Nucleus accumbens (tissue), 56 donors: ENCODE measurements at places on chromosomes 6 and 20.

DNA sequence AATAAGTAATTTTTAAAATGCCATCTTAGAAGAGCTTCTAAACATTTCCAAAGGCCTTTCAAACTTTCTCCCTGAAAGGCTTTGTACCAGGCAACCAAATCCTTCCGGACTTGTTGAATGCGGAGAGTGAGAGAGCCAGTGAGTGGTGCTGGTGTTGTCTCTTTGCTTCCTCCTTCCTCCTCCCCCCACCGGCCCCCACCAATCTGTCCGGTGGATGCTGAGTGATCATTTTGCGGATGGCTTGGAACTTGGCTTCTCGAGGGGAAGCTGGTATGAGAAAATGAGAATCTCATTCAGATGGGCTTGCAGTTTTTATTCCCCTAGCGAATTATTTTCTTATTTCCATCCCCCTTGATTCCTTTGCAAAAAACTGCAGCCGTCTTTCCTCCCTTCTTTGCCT lies 97.3 kb downstream of the ANKRD60 start:
- no peak for DNase-seq

GRCh38 chr6:142246960-142247359 lies 54.8 kb upstream of the ADGRG6 start:
- DNase-seq: no peak

GRCh38 chr20:25720285-25720684 lies 23.6 kb upstream of the ZNF337 start:
- no peak for DNase-seq

DNA sequence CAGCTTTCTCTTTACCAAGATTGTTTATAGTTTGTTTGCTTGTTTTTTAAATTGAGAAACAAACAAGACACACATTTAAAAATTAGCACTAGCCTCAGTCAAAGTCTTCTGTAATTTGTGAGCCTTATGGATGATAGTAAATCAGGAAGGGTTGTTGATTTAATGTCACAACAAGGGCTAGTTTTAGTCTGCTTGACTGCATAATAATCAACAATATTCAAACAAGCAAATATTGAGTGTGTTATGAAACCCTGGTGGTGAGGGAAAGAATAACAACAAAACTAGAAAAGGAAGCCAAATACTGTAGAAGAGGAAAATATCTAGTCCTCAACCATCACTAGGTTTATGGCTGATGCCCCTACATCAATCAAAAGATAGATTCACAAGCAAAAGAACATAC lies 228.6 kb downstream of the TBC1D7 start:
- DNase-seq: no peak

DNA sequence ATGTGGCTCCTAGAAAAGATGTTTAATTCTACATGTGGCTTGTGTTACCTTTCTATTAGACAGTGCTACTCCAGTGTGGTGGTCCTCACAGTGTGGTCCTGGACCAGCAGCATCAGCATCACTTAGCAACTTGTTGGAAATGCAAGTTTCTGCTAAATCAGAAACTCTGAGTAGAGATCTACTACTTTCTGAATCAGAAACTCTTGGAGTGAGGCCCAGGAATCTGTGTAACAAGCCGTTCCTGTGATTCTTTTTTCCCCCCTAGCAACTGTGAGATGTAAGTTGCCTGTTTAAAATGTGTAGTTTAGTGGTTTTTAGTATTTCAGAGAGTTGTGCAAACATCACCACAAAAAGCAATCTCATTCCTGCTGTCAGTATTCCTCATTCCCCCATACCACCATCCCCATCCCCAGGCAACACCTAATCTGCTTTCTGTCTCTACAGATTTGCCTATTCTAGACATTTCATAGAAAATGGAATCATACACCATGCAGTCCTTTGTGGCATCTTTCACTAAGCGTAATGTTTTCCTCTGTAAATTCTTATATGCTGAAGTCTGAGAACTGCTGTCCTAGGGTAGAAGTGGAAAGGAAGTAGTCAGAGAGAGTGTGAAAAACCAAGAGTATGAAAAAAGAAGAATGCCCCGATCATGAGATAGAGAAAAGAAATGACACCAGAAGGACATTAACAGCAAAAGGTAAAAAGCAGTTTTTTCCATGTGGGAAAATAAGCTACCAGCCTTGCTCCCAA lies 18.9 kb upstream of the BTBD9 start:
- no peak for DNase-seq

- DNase-seq: peak; percentile 15
Observed at GRCh38 chr20:50464026-50464724, 46.0 kb upstream of the PTPN1 start.

- no peak for DNase-seq
Observed at GRCh38 chr6:150084426-150084825, 15.5 kb upstream of the ULBP3 start.

- peak; percentile 84 for DNase-seq
Observed at GRCh38 chr6:33298773-33299236, at the start of gene RGL2. Gene RGL2 (minus strand): TSS chr6:33298942. CDS start chr6:33298610, 332 bp downstream.

GRCh38 chr6:143966312-143966711 lies 41.7 kb downstream of the PLAGL1 start:
- DNase-seq: no peak

- no peak for DNase-seq
Observed at GRCh38 chr6:7239590-7239948, 73.4 kb downstream of the SSR1 start.

DNA sequence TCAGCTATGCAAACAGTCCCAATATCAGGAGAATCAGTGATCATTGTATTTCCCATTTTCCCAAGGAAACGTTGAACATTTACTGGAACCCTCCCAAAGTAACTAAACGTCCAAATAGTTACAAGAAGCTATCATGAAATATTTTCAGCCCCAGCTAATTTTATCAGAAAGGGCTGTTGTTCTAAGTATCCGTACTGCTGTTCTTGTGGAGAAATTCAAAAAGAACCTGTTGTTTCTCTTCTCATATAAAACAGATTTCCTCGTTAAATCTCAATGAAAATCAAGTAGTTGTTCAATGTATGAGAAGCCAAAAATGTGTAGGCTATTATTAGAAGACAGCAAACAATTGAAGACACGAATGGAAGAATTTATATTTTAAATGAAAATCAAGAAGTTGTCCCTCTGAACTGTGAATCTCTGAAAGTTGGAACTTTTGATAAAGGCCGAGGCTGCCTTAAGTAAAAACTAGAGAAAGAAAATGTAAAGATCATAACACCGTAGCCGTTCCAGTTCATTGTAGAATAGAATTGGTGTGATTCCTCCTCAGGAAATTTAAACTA lies 107.7 kb downstream of the HFE start:
- DNase-seq: no peak

GRCh38 chr6:25154034-25154596 lies 125.1 kb upstream of the CARMIL1 start:
- DNase-seq: no peak

DNA sequence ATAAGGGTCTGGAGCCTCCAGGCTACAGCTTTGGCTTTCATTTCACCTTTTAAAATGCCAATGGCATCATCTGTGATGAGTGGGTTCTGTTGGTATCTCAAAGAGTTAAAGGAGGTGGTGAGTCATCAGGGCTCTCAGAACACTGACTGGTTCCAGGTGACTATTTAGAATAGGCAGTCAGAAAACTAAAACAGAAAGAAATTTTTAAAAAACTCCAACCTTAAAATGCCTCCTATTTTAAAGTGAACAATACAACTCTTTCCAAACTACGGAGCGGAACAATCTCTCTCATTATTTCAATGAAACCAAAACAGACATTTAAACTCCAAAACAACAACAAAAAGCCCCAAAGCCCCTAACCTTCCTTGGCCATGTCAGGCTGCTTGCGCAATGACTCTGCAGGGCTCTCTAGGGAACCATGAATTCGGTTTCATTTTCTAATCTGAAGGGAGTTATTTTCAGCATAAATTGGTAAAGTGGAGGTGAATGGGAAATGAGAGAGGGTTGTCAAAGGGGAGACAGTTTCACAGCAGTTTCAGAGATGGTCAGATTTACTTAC lies 194.9 kb downstream of the KIF6 start:
- DNase-seq: no peak

GRCh38 chr20:33963751-33964150 lies 30.0 kb upstream of the RALY start:
- DNase-seq: no peak

DNA sequence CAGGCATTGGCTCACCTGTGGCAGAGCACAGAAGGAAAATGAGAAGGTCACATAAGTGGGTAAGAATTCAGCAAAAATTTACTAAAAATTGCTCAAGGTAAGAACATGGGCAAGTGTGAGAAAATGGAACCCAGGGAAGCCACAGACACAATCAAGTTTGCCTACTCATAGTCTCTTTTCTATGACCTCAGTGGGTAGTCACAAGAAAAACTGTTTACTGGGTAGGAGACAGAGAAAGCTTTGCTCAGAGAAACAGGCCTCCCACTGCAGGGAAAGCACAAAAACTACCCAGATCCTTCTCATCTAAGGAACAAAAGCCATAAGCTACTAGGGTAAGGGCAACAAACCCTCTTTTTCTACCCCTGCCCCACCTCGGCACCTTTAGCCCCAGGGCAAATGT lies 35.2 kb downstream of the FAM184A start:
- DNase-seq: no peak

DNA sequence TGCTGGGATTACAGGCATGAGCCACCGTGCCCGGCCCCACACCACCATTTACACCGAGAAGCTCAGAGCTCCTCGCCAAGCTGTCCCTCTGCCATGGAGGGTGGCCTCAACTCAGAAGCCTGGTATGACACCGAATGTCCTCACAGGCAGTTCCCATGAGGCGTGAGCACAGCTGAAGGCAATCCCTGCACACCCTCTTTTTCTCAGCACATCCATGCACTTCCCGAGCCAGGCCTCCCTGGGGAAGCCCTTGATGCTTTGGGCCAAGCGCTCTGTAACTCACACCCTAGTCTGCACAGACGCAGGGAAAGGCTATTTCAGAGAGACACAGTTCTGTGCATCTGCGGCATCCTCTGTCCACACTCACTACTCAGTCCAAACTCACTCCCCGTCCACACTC lies 18.4 kb downstream of the THBS2 start:
- no peak for DNase-seq

DNA sequence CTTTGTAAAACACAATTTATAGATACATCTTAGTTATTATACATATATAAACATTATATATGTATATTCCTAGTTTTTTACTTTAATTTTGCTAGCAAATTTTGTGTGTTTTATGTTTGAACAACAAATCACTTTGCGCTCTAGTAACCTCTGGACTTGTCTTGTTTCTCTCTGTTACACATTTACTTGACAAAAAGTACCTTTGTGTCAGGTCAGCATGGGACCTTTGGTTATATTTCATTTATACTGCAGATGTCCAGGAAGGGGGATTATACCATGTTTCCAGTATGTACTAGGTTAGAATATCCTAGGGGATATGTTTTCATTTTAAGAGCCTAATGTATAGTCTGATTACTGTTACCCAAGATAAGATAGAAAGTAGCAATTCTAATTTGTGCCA lies 28.5 kb upstream of the ELOVL5 start:
- no peak for DNase-seq

DNA sequence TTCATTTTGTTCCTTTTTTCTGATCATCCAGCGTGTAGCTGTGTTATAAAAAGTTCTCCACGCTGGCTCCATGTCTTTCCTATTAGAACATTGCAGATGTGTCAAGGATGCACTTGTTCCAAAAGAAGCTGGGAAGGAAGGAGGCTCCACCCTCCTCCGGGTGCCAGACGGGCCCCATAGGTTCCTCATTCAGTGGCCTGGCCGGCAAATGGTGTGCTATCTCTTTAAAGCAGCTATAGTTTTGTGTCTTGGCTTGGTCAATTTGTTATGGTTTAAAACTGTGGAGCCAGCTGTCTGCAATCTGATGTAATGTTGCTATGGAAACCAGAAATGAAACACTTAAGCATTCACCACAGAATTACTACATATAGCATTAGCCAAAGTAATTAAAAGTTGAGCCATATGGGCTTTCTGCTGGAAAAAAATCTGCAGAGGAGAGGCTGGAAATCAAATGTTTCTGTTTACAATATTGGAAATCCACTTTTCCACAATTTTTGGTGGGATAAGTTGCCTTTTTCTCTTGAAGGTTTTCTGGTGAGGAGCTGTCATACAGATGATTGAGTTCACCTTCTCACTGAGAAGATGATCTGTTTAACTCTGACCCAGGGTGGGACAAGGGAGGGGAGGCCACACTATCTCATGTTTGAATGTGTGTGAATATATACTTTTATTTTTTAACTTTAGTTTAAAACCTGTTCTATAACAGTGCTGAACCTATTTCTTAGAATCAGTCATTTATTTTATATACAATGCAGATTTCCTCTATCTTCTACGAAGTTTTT lies 167.4 kb downstream of the SASH1 start:
- no peak for DNase-seq

DNA sequence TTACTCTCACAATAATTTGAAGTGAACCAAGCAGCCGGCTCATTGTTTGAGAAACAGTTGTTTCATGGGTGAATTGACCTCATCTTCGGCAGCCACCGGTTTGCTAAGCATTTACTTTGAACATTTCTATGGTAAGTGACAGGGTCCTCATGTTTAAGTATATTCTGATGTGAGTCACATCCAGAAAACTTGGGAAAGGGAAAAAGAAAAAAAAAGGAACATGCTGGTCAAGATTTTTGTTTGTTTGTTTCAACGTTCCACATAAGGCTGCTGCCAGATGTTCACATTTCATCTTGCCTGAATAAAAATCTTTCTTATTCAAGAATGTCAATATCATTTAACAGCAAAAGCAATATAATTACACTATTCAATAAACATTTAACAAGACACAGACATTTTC lies 55.0 kb upstream of the EXOC2 start:
- DNase-seq: no peak

- DNase-seq: no peak
Observed at GRCh38 chr6:55399351-55399750, 72.1 kb downstream of the GFRAL start.

DNA sequence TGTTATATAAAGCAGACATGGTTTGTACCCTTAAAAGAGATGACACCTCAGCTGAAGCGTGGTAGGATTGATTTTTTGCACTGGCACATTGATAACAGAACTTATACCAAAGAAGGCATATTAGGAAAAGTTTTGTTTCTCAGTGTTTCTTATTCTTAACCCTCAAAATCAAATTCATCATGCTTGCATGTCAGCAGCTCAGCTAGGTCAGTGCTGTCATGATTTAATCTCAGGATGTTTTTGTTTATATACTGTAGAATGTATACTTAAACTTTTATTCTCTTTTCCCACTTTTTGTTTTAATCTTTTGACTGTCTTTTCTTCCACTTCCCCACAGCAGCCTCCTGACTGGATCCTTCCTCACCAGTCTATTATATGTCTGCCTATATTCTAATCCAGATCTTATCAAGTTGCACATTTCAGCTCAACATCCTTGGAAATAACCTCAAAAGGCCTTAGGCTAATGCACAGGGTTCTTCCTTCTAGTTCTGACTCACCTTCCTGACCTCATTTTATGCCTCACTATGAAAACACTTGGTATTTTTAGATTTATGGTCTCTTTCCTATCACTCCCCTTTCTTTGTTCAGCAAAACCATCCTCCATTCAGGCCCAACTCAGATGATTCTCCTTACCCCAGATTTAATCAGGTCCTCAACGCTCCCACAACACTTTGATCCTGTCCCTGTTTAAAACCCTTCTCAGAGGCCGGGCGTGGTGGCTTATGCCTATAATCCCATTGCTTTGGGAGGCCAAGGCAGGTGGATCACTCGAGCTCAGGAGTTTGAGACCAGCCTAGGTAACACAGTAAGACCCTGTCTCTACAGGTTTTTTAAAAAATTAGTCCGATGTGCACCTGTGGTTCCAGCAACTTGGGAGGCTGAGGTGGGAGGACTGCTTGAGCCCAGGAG lies 7.2 kb downstream of the HEBP2 start:
- DNase-seq: no peak
